ENCODE measurements at places on chromosomes 16 and 17. TPM values are rescaled to one million over a fixed set of nuclear protein-coding genes. Genes with fewer than 3 reads are reported as not detected.

Gene CCL8
- polyA plus RNA-seq, result not detected

Gene TEKT5
- polyA plus RNA-seq, result not detected

Gene TOM1L1
- polyA plus RNA-seq, result not detected

Gene GPR139
- not detected for polyA plus RNA-seq

Gene USP22
- polyA plus RNA-seq, result 43.2 TPM

Gene NPIPA2
- polyA plus RNA-seq, result not detected

Gene CDRT15L2
- not detected for polyA plus RNA-seq

Gene KRTAP4-3
- polyA plus RNA-seq, result not detected

Gene HOXB1
- polyA plus RNA-seq, result not detected

Measured in IgD-negative memory B cell (primary cell).